Stimulated activated CD4-positive, alpha-beta T cell treated with anti-CD3 and anti-CD28 coated beads, Interleukin-1b, Interleukin-23, amount 100 ng/mL, for 1 hour (primary cell): ENCODE measurements at places on chromosomes 16 and 17.

GRCh38 chr17:2259769-2260536, 43.6 kb downstream of the SMG6 start:
- DNase-seq, result no peak

GRCh38 chr16:58461056-58461455, 38.9 kb upstream of the NDRG4 start:
- no peak for DNase-seq

DNA sequence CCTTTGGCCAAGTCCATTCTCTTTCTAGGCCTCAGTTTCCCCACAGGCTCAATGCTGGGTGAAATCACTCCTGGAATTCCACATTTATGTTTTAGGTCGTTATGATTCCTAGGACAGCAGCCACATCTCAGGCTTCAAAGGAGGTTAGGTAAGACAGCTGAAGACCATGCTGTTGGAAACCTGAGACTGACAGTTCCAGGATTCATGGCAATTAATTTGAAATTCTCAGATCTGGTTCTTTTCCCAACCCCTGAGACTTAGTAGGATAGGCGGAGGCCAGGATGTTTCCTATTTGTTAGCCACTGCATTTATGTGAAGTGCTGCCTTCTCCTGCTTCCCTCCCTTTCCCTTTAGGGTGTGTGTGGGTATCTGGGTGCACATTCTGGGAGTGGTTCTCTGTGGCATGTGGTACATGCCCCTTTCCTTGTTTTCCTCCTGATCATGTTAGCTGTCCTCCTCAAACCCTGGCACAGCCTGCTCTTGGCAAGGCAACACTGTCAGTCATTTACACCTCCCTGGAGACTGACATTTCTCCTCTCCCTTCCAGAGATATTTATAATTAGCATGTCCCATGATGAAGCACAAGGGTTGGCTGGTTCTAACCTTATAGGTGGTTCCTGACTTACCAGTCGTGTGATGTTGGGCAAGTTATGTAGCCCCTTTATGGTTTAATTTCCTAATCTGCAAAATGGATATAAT, 91.4 kb upstream of the SALL1 start:
- DNase-seq, result no peak

- DNase-seq, result no peak
These were observed 159.2 kb upstream of the CDH5 start for GRCh38 chr16:66207139-66207882.

DNA sequence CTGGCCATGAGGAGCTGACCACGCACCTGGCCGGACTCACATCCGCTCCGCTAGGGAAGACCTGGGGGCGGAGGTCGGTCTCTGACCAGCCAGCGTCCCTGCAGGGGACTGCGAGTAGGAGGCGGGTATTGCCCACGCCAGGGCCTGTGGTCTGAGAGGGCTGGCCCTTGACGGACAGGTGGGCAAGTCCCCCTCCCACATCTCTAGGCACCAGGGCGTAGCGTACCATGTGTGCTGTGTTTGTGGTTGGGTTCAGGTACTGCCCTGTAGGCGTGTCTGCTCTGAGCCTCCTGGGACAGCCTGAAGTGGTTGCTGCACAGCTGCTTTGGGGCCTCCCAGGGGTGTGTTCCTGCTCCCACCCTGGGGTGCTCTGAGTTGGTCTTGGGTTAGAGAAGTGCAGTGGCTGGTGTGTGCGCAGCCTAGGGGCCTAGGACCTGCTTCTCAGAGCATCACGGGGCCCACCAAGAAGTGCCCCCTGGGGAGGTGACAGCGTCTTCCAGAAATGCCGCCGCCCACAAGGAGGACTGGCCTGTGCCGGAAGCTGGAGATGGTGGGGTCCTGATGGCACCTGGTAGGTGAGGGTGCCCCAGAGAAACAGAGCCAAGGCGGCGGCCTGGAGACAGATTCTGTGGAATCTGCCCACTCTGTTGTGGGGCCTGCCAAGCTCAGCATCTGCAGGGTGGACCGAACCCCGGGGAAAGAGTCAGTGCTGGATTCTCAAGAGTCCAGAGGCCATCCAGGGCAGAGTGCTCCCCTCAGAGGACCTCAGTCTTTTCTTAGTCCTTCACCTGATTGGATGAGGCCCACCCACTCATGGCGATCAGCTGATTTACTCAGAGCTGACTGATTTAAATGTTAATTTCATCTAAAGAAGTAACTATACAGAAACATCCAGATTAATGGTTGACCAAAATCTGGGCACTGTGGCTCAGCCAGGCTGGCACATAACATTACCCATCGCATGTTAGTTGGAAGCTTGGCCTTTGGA, 48.3 kb downstream of the WDR45B start:
- no peak for DNase-seq

DNA sequence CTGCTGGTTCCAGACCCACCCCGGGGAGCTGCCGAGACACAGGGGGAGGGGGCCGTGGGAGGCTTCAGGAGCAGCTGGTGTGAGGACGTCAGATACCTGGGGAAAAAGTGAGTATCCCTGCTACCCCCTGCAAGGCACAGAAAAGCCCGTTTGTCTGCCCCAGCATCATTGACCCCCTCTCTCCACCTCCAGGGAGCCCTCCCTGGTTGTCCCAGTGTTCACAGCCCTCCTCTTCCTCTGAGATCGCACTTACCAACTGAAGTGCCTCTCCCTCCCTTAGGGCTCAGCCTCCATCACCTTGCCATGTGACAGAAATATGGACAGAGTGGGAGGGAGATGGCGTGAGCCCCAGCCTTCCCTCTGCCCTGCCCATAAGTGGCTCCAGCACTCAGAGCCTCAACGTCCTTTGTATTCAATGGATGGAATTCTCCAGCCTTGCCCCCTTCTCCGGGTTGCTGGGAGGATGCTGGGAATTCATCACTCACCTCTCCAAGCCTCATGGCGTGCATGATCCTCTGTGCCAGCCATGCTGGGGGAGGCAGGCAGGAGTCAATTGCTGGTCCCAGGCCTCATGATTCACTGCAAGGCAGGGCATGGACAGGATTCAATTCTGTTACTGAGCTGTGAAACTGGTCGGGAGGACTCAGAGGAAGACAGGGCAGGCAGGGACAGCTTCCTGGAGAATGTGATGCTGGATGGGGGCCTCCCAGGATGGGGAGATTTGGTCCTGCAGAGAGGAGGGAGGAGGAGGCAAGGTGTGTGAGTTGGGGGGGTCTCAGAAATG, 14.6 kb downstream of the SPNS3 start:
- DNase-seq, result no peak

GRCh38 chr16:17224879-17225281, 245.9 kb downstream of the XYLT1 start:
- DNase-seq, result no peak

GRCh38 chr17:29045734-29046472, 3.0 kb downstream of the PIPOX start:
- no peak for DNase-seq

DNA sequence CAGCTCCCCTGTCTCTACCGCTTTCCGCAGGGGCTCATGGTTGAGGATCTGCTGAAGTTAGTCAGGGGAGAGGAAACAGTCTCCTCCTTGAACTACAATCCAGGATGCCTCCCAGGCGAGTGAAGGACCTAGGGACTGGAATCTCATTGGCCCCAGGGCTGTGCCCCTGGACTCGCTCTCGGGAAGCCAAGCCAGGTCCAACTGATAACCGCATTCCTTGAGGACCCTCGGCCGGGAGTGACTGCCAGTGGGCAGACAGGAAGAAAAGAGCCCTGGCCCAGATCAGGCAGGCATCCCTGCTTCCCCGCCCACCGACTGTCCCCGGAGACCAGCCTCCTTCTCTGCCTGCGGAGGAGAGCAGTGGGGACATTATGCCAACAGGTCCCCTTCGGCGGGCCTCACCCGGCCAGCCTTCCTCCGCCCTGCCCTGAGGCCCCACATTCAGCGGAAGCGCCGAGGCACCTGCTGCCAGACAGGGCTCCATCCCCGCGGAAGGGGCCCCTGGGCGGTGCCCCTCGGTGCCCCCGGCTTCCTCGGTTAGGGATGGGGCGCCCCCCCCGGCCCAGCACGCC, 776 bp downstream of the LRRC75A start:
- no peak for DNase-seq

DNA sequence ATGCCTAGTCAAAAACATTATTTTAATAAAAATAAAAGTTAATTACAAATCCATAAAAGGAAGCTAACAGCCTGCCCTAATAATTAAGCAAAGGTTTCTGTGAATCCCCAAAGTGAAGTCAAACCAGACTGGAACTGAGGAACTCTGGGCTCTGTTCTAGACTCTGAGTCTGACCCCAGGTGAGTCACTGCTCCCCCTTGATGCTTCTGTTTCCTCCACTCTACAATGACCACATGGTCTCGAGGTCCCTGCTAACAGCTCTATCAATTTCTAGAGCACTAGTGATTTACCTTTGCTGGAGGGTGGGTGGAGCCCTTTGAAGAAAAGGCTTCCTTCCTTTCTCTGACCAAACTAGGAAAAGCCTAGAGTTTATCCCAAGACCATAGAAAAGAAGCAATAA, 32.4 kb downstream of the XPO6 start:
- no peak for DNase-seq

DNA sequence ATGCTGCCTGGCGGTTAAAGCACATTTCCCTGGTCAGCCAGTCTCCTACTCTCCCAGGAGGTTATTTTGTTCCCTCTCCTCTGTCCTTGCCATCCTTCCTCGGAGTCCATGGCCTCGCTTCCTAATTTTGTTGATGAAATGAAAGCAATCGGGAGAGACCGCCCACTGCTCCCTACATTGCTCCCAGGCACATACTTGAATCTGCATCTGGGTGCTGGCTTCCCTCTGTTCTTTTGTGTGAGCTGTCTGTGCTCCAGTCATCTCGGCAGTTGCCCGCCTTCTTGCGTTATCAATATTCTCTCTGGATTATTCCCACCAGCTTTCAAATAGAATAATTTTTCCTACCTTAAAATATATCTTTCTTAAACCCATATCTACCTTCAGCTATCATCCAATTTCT, 11.1 kb downstream of the KRT23 start:
- no peak for DNase-seq

DNA sequence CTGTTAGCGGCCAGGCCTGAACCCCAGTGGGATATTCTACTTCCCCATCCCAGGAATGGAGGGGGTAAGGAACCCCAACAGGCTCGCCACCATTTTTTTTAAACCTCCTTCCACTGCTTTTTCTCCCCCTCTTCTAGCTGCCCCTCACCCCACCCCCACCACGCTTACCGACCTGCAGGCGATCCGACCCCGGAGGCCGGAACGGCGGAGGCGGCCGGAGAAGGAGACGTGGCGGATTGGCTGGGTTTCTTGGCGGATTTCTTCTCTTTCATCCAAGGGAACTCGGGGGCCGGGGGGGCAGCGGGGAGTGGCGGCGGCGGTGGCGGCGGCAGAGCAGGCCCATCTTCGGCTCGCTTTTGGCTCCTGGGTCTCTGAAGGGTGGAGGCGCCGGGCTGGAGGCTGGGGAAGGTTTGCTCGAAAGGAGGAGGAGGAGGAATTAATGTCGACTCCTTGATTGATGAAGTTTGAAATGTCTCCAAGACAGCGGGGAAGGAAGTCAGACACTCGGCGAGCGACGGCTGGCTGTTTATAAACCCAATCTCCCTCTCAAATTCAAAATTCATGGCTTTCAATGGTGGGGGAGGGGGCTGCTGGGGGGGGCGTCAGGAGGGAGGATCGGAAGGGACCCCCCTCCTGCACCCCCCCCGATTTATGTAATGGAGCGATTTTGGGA, 424 bp downstream of the HOXB2 start:
- DNase-seq, result peak; percentile 17

DNA sequence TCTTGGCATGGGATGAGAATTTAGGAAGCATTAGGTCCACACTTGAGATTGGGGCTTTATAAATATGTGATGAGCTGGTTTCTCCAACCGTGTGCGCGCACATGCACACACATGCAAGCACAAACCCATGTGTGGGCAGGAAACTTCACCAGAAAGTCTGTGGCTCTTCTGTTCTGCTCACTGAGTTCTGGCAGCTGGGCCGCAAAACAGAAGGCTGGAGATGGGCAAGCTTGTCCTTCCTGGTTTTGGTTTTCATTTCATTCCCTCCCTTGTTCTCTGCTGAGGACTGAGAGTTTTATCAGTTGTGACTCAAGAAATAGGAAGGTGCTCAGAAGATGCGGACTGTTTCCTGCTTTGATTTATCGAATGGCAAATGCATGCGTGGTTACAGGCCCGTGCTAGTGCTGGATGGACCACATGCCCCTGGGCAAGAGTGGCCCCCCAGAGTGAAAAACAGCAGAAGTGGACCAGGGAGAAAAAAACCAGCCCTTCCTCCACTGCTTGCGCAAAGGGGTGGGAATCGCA, 14.1 kb downstream of the MAP3K14 start:
- DNase-seq, result no peak

DNA sequence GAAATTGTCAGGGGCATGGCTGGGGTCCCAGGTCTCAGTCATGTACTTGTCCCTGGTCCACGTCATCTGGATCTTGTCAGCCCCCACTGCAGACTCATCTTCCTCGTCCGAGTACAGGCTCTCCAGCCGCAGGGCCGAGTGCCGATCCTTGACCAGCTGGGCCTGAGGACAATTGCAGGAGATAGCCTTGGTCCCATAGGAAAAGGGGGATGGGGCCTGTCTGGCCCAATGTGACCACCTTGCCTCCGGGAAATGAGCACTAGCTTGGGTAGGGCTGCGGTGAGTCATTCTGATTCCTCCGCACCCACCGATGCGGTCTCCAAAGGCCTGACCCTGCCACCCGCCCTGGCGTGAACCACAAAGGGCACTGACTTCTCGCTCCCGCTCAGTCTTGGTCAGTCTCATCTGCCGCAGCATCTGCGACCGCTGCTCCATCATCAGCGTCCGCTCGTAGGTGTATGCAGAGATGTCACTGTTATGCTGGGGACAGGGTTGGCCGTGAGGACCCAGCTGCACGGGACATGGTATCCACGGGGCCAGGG, 1.5 kb upstream of the LCAT start:
- DNase-seq, result no peak

DNA sequence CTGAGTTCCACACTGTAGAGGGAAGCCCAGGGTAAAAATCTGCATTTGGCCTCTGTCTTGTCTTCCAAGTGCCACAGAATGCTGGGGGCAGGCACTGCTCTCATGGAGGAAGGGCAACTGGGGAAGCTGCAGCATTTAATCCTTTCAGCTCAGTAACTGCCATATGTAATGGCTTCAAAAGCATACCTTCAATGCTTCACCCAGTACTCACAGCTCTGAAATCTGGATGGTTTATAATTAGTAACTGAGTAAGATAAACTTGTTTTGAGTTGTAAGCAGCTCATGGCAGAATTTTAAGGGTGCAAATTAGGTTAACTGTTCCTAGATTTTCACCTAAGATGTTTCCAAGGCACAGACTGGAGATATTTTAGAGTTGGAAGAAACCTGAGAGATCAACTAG, 24.5 kb downstream of the PMP22 start:
- DNase-seq, result no peak

- no peak for DNase-seq
These were observed 84.6 kb downstream of the RMI2 start for GRCh38 chr16:11429823-11430222.
